ENCODE measurements at places on chromosomes 13 and 19. TPM values are rescaled to one million over a fixed set of nuclear protein-coding genes. Genes with fewer than 3 reads are reported as not detected.

Gene ZNF709
- total RNA-seq: 0.81 TPM

DNA sequence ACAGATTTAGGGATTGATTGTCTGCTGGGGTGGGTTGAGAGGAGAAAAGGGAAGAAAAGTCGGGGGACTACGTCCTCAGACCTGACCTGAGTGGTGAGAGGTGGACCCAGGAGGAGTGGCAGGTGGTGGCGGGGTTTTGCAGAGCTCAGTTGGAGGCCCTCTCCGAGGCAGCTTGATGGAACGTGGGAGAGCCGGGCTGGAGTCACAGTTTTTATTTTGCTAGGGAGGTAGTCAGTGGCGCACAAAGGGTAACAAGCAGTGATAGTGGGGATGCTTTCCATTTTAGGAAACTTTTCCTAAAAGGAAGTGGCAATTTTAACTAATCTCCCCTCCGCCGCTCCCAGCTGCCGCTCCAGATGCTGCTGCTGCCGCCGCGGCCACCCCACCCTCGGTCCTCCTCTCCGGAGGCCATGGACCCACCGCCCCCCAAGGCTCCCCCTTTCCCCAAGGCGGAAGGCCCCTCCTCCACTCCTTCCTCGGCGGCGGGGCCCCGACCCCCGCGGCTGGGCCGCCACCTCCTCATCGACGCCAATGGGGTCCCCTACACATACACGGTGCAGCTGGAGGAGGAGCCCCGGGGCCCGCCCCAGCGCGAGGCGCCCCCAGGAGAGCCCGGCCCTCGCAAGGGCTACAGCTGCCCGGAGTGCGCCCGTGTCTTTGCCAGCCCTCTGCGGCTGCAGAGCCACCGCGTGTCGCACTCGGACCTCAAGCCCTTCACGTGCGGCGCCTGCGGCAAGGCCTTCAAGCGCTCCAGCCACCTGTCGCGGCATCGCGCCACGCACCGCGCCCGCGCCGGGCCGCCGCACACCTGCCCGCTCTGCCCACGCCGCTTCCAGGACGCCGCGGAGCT is 1.1 kb upstream of the ZNF581 start:
- DNase-seq: no peak

DNA sequence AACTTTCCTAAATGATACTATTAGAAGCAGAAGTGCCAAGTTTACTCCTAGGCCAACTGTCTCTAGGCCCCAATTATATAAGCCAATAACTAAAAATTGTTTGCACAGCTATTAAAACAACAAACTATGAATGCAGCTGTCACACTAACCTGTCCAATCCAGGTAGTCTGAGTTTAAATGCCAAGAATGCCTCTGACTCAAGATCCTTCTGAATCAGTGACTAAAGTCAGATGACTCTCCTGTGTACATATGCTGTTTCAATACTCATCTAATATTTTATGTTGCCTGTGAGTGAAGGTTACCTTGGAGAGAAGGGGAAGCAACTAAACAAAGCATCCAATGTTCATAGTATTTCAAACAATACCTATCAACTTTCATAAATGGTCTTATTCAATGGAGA is 257.0 kb downstream of the ENOX1 start:
- DNase-seq: no peak

DNA sequence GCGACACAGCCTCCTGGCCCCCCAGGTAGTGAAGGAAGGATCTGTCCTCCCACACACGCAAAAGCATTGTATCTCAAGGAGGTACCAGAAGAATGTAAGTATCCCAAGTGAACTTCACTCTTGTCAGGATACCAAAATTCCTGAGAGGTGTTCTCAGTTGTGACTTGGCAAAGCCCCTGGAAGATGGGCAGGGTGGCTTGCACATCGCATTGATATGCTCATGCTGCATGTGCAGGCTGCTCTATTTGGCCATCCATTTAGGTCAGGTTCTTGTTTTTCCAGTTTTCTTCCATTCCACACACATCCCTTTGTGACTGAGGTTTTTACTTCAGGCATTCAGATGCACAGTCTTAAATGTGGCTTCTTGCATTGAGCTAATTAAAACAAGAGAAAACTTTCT is 382.8 kb downstream of the FOXO1 start:
- DNase-seq: no peak

DNA sequence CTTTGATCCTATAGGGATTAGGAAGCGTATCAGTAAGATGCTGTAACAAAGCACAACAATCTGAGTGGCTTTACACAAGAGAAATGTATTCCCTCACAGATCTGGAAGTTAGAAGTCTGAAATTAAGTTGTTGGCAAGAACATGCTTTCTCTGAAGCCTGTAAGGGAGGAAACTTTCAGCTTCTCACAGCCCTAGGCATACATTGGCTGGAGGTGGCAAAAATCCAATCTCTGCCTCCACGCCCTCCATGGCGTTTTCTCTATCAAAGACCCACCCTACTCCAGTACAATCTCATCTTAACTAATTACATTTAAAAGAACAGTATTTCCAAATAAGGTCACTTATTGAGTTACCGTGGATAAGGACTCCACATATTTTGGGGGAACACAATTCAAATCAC is 211.9 kb downstream of the TDRD3 start:
- DNase-seq: no peak

Gene ZNF208
- 0.33 TPM for total RNA-seq

Gene CCDC106
- total RNA-seq: 2.4 TPM

DNA sequence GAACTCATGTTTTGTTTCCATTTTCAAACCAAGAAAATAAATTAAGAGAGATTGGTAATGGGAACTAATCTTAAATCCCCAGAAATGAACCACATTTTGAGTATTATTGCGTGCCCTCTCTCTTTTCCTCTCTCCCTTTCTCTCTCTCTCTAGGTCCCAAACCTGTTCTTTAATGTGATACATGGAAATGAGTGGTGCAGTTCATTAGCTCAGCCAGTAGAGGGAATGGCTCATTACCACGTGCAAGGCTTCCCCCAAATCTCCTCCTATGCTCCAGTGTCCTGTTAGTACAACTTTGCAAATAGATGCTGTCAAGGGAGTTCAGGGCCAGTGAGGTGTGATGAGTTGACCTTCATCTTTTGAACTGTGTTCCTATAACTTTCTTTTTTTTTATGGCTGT is 178.4 kb downstream of the FGF9 start:
- peak; percentile 26 for DNase-seq

Gene ETV2
- total RNA-seq: 4.9 TPM

Gene ZNF667
- 6.4 TPM for total RNA-seq
